ENCODE measurements at places on chromosomes 5 and 9. TPM values are rescaled to one million over a fixed set of nuclear protein-coding genes. Genes with fewer than 3 reads are reported as not detected.

The EDIL3 gene
- 17.6 TPM for total RNA-seq

DNA sequence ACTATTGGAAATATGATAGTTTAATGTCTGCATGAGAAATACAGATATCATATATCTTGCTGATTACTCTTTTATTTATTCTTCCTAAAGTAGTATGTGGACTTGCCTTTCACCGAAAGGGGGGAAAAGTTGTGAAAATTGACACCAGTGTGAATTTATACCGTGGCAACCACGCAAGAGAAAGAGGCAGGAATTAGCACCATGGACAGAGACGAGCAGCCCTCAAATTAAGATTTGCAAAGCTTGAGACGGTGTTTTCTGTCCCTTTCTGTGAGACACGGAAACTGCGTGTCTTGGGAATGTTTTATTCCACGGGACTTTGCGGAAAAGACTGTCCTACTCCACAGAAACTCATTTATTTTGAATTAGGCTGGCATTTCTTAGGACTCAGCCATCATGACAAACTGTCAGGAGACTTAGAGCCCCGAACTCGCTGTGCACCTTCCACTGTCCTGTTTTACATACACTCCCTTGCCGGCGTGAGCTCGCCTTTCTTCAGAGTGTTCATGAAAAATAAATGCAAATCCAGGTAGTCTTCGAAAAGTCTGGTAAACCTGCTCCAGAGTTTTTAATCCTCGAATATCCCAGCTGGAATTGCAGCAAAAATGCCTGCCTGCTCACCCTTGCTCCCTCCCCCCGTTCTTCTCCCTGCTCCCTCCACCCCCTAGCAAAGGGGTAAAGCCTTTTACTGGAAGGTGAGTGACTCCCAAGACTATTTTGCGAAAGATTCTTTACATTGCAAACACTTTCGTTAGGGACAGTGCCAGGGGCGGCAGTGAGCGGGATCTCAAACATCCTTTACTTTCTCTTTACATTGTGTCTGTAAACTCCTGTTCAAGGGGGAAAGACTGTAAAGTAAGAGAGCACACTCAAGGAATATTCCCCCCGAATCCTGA lies 3.8 kb upstream of the ELAVL2 start:
- no peak for DNase-seq

GRCh38 chr9:109409773-109410397 lies 88.2 kb downstream of the PTPN3 start:
- no peak for DNase-seq

DNA sequence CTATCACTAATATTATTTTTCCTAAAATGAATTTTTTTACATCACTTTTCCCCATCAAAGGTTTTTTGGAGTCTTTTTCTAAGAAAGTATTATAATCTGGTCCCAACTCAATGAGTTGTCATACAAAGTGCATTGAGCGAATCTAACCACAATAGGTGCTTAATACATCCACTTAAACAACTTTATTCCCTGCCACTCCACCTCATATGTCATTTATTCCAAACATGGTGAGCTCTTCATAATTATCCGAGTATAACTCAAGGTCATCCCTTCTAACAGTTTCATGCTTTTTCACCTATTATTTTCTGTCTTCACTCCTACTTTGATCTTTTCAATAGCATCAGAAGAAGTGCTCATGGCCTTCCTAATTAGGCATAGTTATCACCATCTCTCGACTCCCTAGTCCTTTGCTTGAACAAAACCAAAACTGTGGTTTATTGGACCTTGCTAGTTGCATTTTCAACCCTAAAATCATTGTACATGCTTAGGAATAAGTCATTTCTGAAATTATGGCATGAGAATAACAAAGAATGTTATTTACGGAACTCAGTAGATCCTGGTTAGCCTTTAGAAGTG lies 754.7 kb upstream of the CTNND2 start:
- no peak for DNase-seq

- DNase-seq, result no peak
Observed at GRCh38 chr9:110048403-110048975, 159.5 kb downstream of the C9orf152 start.

- DNase-seq, result no peak
Observed at GRCh38 chr9:138064547-138064946, 187.0 kb downstream of the CACNA1B start.

Data from Panc1 (cell line).